Caco-2 (cell line): ENCODE measurements at places on chromosomes 6 and 20.

DNA sequence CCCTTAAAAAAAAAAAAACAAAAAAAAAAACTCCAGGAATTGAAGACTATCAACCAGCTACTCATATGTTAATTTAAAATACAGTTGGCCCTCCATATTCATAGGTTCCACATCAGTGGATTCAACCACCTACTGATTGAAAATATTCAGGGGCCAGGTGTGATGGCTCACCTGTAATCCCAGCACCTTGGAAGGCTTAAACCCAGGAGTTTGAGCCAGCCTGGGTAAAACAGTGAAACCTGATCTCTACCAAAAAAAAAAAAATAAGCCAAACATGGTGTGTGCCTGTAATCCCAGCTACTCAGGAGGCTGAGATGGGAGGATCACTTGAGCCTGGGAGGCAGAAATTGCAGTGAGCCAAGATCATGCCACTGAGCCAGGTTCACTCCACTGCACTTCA, 72.4 kb upstream of the SMIM8 start:
- DNase-seq = no peak

GRCh38 chr20:52783769-52784168, 188.4 kb upstream of the TSHZ2 start:
- DNase-seq = peak; percentile 44

- no peak for DNase-seq
Measured at GRCh38 chr20:49784291-49784690, 28.3 kb upstream of the SLC9A8 start.

DNA sequence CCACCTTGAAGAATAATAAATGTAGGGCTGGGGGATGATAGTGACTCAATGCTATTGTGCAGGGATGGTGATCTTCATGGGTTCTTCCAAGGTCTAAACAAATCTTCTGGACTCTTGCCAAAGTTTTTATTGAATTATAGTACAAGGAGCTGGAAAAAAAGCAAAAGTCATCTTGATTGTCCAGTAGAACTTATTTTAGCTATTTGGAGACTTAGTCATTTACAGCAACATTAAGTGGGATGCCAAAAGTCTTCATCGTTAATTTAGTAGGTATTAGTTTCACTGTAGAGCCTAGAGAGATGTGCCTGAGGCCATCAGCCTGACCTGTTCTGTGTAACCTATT, 212.9 kb upstream of the TBX18 start:
- no peak for DNase-seq

GRCh38 chr20:46553926-46554325, 3.5 kb upstream of the OCSTAMP start:
- DNase-seq = peak; percentile 10

- no peak for DNase-seq
Measured at GRCh38 chr6:29653452-29654038, 3.3 kb upstream of the MOG start.

DNA sequence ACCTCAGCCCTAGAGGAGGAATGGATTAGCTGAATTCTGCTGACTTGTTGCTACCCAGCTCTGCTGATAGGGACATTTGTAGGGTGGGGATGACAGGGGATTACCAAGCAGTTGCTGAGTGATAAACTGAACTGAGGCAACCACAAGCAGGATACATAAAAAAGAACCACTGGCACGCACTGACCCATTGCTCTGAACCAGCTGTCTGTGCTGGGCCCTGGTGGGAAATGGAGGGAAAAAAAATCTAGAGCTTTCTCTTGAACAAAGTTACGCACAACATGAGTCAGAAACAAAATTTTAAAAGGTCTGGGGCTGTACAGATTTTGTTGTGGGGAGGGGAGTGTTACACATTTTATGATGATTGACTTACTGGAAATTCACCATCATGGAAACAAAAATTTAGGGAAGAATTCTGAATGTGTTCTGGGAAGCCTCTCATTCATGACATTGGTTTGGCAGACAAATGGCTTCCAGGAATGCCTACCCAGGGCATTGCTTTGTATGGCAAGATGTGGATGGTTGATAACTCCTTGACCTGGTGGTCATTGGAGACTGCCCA, 37.7 kb downstream of the FOXO3 start:
- no peak for DNase-seq
